ENCODE measurements at places on chromosomes 13 and 19.

- peak; percentile 88 for DNase-seq
These were observed 1.7 kb downstream of the DMWD start for GRCh38 chr19:45790942-45791341.

- peak; percentile 66 for DNase-seq
These were observed 595 bp upstream of the GPR183 start for GRCh38 chr13:99307648-99308339.

DNA sequence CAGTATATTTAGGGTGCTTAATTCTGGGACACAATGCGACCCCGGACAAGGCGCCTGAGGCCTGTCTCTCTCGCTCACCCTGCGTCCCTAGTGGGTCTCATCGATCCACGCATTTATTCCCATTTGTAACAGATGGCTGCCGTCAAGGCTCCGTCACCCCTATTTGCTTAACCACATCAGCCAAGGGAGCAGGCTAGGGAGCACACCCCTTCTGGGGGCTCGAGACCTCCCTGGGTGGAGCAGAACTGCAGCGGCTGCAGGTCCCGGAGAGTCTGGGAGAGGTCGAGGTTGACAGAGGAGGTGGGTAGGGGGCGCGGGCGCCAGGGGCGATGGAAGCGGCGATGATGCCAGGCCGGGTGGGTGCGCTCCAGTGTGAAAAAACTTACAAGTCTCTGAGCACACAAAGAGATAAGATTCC lies 507 bp downstream of the ALG5 start:
- DNase-seq: peak; percentile 37

GRCh38 chr13:43786766-43787517 lies at the start of gene ENOX1:
ENOX1 (minus strand) TSS chr13:43786972.
- peak; percentile 75 for DNase-seq

- no peak for DNase-seq
These were observed 932.3 kb downstream of the EFNB2 start for GRCh38 chr13:105602956-105603670.

- no peak for DNase-seq
These were observed 2.9 kb downstream of the C3 start for GRCh38 chr19:6717441-6717971.

DNA sequence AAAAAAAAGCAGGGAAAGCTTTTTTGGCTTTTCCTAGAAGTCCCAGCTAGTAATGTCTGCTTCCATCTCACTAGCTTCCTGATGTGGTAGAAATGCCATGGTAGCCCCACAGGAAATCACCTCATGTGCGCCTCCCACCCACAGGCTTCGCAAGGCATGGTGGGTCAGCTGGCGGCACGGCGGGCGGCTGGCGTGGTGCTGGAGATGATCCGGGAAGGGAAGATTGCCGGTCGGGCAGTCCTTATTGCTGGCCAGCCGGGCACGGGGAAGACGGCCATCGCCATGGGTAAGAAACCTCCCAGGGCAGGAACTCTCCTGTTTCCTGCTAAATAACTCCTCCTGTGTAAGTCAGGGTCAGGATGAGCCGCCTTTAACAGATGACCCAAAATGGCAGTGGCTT lies 10.4 kb downstream of the RUVBL2 start:
- DNase-seq: no peak

DNA sequence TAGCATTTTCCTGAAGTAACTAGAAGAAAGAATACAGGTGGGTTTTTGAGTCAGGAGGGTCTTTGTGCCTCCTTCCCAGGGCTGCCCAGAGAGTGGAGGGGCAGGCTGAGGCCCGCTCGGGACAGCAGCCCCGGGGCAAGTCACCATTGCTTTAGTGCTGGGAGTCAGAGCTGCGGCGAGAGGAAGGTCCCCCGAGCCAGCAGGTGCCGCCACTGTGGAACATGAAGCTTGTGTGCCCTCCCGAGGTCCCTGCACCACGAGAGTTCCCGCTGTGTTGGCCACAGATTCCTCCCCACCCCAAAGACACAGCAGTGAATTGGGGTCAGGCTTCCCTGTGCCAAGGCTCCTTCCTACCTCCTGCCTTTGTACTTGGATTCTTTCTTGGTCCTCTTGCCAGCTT lies 50.9 kb upstream of the TEX29 start:
- no peak for DNase-seq

DNA sequence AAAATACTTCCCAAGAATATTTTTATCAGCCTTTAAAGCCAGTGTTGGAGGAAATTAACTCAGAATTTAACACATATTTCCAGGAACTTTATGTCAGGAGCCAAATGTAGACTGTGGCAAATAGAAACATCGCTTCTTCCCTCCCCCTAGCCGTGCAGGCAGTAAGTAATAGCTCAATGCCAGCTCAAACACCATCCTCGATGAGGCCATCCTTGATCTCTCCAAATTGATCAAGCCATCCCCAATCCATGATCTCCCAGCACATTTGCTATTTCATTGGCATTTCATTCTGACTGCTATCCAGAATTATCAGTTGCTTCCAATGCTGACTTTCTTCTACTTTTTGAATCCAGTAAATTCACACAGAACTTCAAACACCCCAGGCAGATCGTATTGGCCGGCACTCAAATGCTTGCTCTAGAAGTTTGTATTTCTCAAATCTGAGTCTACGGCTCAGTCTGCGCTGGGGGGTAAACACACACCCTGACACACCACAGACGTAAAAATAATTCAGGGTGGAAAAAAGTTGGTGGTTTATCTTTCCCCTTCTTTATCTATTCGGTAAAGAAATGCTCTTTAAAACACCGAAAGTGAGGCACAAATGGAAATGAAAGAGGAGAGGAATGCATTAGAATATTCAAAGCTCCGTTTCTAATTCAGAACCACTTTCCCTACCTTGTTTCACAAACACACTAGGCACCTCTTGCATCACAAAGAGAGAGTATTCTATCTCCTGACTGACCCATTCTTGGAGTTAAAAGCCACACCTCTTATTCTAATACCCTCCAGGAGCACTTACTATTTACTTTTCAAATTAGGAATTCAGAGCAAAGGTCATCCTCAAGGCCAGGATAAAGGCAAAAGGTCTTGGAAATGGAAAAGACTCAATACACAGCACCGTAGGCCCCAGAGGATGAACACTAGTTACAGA lies 991 bp downstream of the OBI1 start:
- DNase-seq: peak; percentile 26

- DNase-seq: no peak
These were observed 21.9 kb downstream of the SMIM24 start for GRCh38 chr19:3458229-3459088.

GRCh38 chr13:103952183-103952582 lies 886.0 kb upstream of the SLC10A2 start:
- DNase-seq: no peak

DNA sequence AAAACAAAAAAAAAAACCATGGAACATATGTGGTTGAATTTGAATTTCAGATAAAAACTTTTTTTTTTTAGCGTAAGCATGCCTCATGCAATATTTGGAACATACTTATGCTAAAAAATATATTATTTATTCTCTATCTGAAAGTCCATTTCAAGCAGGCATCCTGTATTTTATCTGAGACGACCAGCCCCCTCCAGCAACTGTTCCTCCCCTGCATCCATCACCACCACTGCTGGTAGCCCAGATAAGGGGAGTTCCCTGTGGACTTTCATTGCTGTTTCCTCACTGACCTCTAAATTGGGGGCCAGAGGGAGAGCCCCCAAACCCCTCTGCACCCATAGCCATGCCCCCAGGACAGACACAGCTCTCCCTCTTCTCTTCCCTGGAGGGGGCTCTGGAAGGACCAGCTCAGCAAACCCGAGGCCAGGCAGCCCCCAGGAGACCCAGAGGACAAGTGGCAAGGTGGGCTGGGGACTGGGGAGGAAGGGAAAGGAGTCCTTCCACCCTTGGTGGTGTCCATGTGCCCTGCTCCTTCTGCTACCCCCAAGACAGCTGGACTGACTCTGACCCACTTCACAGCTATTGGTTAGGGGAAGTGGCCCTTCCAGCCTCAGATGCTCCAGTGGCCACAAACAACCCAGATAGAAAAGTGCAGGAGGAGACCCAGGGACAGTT lies 6.6 kb upstream of the SIGLEC12 start:
- peak; percentile 93 for DNase-seq

- DNase-seq: no peak
These were observed 76.3 kb upstream of the GPR183 start for GRCh38 chr13:99383511-99383921.

GRCh38 chr13:44292545-44292944 lies 81.1 kb upstream of the SERP2 start:
- no peak for DNase-seq

- DNase-seq: no peak
These were observed 6.4 kb downstream of the EGLN2 start for GRCh38 chr19:40805258-40805868.

DNA sequence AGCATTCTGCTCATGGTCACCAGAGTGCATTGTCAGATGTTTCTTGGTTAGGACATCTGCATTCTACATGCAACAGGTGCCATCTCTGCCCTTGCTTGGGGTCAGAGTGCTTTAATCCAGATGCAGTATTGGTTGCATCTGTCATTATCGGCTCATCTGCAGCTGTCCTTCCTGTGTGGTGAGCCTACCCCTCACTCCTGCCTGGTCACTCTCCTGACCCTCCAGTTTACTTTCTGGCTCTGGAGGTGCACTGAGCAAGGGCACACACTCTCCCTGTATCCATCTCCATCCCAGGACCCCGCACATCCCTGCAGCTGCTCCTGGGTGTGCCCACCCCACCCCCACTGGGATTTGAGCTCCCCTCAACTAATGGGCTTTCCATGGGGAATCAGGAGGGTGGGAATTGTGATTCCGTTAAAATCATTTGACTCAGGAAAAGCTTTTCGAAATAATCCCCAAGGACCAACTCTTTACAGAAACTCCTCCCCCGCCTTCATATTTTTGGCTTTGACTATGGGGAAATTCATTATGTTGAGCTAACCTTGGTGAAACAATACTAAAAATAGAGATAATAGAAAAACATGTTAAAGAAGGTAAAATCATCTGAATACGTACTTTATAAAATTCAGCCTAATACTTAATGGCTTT lies 70.2 kb downstream of the COL4A2 start:
- DNase-seq: no peak

GRCh38 chr13:112752711-112753541 lies 63.1 kb downstream of the ATP11A start:
- peak; percentile 46 for DNase-seq

- DNase-seq: peak; percentile 24
These were observed 502.8 kb downstream of the COG6 start for GRCh38 chr13:40158218-40158617.

GRCh38 chr19:17389957-17390664 lies 3.9 kb downstream of the CCDC194 start:
- no peak for DNase-seq

DNA sequence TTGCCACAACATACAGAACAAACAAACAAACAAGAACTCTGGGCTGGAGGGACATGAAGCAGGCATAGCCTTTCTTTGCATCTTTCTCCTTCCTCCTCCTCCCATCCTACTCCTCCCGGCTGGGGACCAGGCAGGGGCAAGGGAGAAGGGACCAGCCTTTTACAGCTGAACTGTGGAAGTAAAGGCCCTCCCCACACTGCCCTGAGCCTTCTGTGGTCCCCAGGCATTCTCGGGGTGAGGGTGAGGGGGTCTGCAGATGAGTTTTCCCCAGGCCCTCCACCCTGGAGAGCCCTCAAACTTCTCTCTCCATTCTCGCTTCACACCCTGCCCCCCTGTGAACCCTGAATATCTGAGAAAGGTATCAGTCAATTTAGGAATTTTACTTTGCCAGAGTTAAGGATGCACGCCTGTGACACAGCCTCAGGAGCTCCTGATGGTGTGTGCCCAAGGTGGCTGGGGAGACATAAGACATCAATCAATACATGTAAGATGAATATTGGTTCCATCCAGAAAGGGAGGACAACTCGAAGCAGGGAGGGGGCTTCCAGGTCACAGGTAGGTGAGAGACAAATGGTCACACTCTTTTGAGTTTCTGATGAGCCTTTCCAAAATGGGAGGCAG lies 170.9 kb downstream of the COL4A1 start:
- DNase-seq: no peak

DNA sequence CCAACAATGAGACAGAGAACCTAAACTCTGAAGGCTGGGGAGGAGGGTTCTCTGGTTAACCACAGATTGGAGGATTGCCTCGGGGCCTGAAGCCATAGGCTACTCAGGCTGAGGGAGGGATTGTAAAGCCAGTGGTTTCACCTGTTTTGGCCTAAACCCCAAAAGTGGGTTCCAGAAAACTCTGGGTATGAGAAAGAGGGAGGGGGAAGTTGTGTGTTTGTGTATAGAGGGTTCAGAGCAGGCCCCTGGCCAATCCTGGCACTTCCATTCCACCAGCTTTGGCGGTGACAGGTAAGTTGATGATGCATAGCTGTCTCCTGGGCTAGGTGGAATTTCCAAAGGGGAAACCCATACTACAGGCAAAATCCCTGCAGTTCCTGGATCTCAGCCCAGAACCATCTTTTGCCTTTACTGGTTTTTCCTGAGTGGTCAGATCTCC lies 13.5 kb upstream of the CCDC97 start:
- peak; percentile 31 for DNase-seq

GRCh38 chr13:99871249-99871898 lies 100.2 kb downstream of the ZIC5 start:
- no peak for DNase-seq

- no peak for DNase-seq
These were observed 140.8 kb downstream of the SHISA2 start for GRCh38 chr13:25910991-25911419.

- no peak for DNase-seq
These were observed 190.3 kb downstream of the STK24 start for GRCh38 chr13:98386637-98387036.

GRCh38 chr19:23788411-23788810 lies 29.7 kb upstream of the ZNF681 start:
- no peak for DNase-seq

- peak; percentile 36 for DNase-seq
These were observed 929.0 kb downstream of the SLITRK6 start for GRCh38 chr13:84870190-84870589.

DNA sequence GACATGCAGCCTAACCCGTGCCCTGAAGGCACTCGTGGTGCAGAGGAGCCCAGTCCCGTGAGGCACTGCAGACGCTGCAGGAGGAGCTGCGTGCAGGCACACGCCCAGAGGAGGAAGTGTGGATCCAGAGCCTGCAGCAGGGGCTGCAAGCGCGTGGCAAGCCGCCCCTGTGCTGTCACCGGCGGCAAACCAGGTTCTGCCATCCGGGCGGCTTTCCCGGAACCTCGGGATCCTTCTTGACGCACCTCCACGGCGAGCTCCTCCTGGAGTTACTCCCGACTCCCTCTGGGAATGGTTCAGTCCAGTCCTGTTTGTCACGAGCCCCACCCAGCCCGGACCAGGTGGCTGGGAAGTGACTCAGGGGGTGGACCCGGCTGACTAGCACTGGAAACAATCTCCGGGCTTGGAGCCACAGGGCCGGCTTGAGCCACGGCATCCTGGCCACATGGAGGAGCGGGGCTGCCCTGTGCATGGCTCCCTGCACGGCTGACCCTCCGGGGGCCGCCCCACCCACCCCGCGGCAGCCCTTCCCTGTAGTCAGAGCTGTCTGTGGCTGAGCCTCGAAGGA lies 10.2 kb downstream of the DPP9 start:
- DNase-seq: no peak

GRCh38 chr19:3283246-3283751 lies 58.8 kb downstream of the CELF5 start:
- no peak for DNase-seq

- peak; percentile 70 for DNase-seq
These were observed 454.3 kb downstream of the PCDH17 start for GRCh38 chr13:58085819-58086218.

- no peak for DNase-seq
These were observed 84.8 kb downstream of the SLC7A1 start for GRCh38 chr13:29510651-29511084.

Data from hematopoietic multipotent progenitor cell treated with erythropoietin and hydrocortisone succinate and interleukin-3 and kit ligand, for 4 days (in vitro differentiated cells).